ENCODE measurements at places on chromosomes 2 and 18.

GRCh38 chr18:22279741-22280452, 110.5 kb downstream of the GATA6 start:
- no peak for DNase-seq

DNA sequence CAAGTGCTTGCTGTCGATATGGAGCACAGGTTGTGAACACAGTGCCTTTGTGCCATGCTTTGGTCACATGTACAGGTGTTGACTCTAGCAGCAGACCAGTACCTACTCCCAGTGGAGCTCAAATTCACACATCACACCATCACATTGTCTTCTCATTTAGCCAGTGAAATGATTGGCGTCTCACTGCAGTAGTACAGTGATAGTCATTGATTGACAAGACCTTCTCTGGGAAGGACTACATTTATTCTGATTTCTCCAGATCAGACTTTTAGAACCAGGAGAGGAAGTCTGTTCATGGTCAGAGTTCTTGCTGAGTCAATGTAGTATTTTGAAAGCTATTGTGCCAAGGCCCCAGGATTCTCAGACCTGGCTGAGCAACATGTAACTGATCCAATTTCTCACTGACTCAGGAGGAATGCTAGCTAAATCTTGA, 75.2 kb downstream of the FMNL2 start:
- DNase-seq, result no peak

- DNase-seq, result no peak
Observed at GRCh38 chr2:235692671-235693171, 198.9 kb downstream of the AGAP1 start.

DNA sequence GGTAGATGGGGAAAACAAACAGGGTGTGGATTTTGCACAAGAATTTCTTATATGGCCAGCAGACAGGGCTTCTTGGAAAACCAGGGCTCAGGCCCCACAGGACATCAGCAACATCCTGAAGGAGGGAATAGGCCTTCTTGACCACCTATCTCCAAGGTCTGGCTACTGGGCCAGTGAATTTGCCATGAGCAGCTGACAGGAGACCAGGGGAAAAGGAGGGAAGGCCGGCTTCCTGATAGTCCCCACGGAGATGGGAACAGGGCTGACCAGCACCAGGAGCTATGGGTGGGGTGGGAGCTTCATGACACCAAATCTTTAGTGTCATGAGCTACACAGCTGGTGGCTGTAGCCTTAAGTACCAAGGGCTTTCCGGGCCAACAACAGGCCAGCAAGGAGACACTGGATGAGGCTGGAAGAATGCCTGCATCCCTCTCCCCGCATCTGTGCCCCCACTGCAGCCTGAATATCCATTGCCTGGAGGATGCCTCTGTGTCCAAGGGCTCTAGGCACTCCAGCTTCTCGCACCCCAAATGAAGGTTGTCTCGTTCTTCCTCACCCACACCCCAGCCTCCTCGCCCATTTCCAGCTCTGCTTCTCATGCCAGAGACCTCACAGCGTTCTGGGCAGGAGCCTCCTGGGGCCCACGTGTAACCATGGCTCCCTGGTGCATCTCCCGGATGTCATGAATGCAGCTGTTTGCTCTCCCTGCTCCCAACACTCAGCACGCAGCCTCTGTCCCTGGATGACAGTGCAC, 74.8 kb downstream of the EMX1 start:
- no peak for DNase-seq

DNA sequence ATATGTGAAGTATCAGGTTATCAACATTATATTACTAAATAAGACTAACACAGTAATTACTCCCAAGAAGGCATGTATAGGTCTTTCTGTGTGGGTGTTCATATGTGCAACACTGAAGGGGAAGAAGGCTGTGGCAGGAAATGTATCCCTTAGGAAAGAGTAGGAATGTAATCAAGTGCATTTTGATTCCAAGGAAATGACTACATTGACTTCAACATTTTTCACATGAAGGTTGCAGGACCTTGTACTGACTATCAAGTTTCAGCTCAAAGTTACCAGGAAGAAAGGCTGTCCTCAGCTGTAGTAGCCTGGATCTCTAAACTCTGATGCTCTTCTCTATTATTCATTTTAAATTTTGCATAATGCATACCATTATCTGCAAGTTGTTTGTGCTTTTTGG, 680.8 kb downstream of the NYAP2 start:
- no peak for DNase-seq

DNA sequence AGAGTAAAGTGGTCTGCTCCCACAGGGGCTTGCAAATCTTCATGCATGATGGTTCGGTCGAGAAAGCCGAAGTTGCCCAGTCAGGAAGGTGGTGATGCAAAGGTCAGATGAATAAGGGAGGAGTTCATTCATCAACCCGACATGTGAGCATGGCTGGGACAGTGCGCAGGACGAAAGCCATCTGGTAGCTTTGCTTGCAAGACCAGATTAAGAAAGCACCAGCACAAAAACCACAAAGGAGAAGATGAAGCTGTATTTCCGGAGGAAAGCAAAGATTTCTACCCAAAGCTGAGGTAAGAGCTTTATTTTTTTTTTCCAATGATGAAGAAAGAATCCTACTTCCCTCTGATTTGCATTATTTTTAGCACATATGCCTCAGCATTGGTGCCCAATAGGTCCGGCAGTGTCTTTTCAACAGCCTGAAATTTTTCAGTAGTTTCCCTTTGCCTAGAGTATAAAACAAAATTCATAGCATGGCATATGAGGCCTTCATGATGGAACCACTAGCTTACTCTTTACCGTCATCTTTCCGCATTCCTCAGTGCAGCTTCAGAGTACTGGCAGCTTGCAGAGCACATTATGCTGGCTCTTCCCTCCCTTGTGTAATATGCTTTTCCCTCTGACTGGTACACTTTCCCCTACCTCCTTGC, 112.0 kb upstream of the THOC1 start:
- DNase-seq, result no peak

- DNase-seq, result no peak
Observed at GRCh38 chr2:6955511-6956136, 38.4 kb downstream of the RNF144A start.

- DNase-seq, result no peak
Observed at GRCh38 chr2:240086563-240086962, 33.2 kb upstream of the OR6B3 start.

DNA sequence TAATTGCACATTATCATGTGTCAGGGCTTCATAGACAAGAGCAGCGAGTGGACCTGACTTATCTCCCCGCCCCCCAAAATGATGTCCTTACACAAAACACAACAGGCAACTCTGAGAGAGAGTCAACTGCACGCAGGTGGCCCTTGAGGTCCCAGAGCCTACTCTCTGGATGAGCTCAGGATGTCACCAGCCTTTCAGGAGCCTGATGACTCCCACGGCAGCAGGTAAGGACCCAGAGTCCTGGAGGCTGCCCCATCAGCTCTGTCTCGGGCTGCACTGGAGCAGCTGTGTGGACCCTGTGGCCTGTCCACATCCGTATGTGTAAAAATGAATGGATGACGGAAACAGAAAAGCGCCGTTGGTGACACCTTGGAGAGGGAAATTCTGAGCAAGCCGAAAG, 130.9 kb downstream of the HDAC4 start:
- no peak for DNase-seq

DNA sequence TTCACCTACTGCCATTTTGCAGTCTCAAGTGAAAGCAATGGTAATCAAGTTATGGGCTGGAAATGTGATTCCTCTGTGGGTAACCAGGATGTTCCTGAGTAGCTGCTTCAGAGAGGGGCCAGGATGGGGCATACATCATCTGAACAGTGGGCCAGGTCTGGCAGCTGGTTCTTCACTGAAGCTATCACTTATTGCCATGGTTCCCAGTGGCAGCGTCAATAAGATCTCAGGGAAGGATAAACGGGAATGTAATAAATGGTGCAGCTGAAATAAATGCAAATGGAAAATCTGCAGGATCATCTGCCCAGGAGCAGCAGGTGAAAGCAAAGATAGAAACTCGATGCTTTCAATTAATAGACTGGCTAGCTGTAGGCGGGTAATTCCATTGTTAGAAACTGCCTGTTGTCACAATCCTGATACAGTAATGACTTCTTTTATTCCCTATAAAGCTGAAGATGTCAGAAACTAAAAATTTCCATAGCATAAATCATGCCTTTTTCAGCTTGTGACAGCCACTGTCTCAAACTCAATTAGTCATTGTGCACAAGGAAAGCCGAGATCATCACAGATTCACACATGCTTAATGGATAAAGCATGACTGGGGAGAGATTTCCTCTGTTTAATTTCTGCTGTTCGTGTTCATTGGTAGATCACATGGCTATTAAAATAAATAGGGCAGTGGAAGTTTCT, 56.2 kb upstream of the CCDC85A start:
- no peak for DNase-seq

DNA sequence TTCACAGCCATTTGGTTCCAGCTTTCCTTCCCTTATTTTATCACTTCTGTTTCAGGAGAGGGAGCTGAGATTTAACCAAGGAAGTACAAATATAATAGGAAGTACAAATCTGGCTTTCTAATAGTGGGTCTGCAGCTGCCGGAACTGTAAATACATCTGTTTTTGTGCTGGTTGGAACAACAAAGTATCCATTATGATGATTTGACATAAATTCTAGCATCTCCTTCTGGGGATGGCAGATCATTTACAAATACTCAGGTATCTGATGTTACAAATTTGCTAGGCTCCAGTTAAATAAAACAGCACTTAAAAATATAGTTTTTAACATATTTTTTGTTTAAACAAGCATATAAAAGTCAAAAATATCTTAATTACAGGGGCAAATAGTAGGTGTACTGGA, 131.3 kb upstream of the SMIM21 start:
- DNase-seq, result no peak

- DNase-seq, result no peak
Observed at GRCh38 chr2:54964271-54964670, 86.0 kb downstream of the RTN4 start.

DNA sequence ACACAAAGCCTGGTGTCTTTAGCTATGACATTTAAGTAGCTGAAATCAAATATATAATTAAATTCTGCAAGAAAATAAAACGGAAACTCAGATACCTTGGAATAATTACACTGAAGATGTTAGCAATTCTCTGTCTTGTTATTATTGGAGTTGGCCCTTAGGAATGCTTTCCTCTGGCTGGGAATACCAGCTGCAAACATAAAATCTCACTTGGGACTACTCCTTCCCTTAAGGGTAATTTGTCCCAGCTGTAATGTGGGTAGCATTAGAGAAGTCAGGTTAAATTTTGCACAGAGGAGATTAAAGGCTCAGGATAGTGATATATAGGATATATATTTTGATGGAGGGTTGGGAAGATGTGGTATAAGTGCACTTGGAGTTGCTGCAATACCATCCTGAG, 37.3 kb upstream of the GRP start:
- DNase-seq, result no peak

DNA sequence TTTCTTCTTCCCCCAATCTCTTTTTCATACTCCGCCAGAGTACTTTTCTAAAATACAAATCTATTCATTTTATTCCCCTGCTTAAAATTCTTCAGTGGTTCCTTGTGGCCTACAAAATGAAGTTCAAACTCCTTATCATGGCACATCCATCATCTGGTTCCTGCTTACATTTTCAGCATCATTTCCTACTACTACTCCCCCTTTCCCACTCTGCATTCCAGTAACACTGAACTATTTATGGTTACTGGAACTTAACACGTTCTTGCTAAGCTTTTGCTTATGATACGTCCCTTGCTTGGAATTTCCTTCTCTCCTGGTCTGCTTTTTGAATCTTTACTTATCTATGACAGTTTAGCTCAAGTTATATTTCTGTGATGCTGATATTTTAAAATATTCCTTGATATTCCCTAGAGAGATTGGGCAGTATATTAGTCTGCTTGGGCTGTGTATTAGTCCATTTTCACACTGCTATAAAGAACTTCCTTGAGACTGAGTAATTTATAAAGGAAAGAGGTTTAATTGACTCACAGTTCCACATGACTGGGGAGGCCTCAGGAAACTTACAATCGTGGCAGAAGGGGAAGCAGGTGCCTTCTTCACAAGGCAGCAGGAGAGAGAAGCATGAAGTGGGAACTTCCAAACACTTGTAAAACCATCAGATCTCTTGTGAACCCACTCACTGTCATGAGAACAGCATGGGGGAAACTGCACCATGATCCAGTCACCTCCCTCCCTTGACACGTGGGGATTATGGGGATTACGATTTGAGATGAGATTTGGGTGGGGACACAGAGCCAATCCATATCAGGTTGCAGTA, 53.2 kb downstream of the BMPR2 start:
- no peak for DNase-seq

DNA sequence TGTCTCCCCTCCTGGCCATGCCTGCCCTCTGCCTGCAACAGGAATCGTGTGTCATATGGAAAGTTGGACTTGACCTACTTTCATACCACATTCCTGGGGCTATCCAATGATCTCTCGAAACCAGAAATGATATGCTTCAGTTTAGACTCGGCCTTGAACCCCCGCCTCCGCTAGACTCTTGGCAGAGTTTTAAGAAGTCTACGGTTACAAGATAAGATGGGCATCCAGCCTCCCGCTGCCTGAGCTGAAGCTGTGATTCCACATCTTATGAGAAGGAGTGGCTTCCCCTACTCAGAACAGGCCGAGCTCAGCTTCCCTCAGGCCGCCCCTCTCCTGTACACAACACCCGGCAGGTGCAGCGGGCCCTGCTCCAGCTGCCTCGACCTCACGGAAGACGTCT, 73.9 kb downstream of the MTCL1 start:
- no peak for DNase-seq

DNA sequence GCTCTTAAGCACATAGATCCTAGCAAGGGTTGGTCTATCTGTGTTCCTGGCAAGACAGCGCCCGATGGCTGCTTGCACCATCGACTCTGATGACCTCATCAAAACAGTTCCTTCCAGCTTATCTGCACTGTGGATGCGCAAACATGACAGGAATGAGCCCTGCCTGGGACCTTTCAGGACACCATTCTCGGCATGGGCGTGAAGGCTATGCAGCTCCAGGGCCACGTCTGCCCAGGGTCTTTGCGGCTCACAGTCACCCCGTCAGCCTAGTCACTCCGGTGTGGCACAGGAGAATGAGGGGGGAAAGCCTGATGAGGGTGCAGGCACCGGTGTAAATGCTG, 147.8 kb upstream of the TWIST2 start:
- no peak for DNase-seq

DNA sequence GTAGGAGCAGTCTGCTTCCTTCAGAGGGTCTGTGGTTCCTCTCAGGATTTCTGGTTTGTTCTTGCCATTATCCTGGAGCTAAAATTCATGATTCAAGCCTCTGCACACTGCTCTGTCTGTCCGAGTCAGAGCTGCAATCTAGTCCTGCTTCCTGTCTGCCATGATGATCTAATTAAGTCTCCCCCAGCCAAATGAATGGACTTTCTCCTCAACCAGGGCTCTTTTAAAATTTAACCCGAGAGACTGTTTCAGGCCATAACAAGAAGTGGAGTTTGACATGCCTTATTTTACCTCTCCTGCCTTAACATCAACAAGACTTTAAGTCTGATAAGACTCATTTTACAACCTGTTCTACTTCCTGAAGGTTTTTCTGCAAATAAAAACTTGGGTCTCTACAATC, 1009.6 kb upstream of the DDX18 start:
- no peak for DNase-seq

GRCh38 chr2:162424816-162425215, 80.9 kb downstream of the GCA start:
- DNase-seq, result no peak

Data from HAP-1 (cell line).